ENCODE measurements at places on chromosomes 5 and 9.

DNA sequence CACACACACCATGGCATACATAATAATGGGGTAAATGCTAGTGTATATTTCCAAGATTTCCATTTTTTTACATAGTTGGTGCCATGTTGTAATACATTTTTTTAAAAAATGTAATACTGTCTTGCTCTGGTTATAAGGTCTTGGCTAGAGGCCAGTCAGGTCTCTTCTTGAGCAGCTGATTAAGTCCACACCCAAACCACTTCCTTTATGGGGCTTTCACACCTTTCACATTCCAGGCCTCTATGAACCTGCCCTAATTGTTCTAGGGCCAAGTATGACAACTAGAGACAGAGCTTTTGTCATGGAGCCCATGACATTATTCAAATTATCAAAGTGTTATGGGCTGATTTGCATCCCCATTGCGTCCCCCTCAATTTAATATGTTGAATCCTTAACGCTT lies 495.6 kb upstream of the CTNND2 start:
- DNase-seq: no peak

DNA sequence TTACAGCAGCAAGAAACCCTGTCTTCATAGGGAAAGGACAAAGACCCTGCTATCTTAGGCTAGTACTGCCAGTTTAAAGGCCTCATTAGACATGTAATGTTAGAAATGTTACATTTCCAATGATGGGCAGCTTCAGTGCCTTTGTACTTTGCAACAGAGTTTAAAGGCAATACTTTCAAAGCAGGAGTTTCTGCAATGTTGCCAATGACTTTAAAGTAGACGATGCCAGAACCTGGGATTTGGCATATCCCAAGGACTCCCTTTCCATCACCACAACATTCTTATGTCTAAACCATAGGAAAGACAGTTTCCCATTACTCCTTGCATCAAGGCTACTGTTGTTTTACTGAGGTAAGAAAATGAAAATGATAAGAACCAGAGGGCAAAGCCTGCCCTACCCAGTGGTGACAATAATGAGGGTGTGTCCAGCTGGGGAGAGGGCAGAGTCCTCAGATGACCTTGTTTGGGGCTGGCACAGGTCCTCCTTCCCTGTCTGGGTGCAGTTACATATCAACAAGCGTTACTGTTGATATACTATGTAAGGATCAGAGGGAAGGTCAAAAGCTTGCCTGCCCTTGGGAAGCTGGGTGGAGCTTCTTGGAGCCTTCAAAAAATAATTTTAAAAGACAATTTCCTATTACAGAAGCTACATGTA lies 27.5 kb upstream of the MLANA start:
- DNase-seq: no peak

DNA sequence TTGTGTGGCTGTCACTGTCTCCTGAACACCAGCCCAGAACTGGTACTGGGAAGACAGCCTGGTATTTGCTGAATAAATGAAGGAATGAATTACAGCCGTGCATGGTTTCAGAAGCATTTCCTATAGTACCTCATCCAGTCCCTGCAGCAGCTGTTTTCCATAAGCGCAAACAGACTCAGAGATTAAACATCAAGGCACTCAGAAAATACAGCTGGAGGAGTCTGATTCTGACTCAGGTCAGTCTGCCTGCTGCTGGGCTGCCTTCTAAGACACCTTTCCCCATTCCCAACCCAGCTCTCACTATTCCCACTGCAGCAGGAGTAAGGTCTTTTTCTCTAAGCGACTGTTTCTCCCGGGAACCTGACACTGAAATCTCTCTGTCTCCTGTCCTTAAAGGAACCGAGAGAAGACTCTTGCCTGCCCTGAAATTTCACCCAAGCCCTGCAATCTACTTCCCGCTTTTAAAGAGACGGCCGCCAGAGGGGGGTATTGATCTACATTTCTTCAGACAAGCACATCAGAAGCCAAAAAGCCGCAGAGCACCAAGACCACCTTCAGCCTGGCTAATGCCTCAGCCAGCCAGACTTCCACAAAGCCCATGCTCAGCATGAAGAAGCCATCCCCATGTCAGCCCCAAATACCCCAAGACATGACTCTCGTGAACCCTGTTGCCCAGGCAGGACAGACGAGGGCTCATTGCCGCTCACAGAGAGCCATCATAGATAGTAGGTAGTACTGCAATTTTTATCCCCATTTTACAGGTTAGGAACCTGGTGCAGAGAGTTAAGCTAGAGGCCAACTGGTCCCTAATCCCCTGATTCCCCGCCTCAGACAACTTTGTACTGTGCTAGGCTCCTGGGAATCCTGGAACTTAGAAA lies 5.4 kb upstream of the FOXI1 start:
- DNase-seq: peak; percentile 79

- DNase-seq: peak; percentile 51
These were observed 1619.6 kb upstream of the WWC1 start for GRCh38 chr5:166671811-166672210.

DNA sequence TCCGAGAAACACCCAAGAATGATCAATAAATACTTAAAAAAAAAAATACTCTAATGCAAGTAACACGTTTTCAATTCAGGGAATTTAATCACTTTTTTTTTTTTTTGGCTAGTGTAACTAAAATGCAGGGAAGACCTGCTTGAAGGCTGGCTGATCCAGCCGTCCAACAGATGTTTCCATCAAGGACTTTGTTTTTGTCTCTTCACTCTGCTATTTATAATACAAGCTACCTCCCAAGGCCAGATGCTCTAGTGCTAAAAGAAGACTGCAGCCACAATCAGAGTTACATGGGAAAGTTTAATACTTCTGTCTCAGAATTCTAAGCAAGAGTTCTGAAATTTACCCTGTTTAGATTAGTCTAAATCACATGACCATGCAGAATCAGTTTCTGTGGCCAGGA lies 14.5 kb downstream of the TBCA start:
- no peak for DNase-seq
